ENCODE measurements at places on chromosomes 3 and 15.

GRCh38 chr3:8854656-8855055 is 85.2 kb upstream of the OXTR start:
- DNase-seq, result no peak

DNA sequence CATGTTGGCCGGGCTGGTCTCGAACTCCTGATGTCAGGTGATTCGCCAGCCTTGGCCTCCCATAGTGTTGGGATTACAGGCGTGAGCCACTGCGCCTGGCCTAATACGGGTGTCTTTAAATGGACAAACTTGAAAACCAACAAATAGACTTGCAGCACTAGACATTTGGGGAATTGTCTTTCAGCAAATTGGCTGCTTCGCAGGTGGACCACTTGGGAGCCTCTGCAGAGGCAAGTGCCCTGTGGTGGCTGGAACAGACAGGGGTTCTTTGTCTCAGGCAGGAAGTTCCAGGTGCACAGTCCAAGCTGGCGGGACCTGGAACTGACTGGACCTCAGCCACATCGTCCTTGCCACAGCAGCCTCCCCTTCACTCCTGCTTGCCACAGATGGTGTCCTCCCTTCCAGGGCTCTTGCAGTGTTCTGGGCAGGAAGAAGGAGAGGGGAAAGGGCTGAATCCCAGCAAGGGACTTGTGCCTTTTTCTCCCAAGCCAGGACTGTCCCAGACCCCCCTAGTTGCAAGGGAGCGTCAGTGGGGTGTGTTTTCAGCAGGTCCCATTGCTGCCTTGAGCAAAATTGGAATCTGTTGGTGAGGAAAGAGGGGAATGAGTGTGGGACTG is 94.3 kb downstream of the TBC1D2B start:
- no peak for DNase-seq

DNA sequence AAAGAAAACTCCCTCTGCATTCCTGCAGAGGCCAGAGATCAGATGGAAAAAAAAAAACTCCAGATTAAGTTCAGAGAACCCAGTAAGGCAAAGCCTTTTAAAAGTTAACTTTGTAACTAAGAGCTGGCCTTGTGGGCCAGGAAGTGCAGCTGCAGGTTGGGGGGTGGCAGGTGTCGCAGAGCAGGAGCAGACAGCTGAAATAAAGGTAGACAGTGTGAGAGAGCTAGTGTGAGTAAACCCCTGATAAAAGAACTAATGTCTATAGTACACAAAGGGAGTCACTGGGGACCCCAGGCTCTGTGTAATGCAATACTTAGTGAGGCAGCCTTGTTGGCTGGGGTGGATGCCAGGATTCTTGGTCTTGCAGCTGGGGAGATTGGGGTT is 42.1 kb downstream of the PPCDC start:
- DNase-seq, result no peak

DNA sequence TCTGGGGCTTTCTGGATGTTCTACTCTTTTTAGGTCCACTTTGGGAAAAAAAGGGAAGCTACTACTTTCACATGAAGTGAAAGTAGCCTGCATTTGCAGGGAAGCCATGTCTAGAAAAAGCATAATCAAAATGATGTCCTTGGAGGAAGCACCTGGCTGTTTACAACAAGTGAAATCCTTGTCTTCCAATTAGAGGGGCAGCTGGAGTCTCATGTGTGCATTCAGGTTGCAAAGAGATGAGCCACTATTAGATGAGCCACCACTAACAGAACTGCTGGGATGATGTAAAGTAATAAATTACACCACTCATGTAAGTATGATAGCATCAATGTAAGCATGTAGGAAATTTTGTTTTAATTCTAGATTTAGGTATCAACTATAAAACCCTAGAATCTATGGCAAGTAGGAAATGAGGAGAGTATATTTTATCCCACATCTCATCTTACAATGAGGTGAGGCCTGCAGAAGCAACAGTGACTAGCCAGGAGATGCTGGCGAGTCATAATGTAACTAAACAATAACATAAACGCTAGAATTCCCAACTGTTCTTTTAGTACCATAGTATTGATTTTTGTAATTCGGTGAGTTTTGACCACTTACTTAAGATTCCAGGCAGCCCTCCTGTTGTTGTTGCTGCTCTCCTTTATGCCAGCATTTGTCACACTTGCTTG is 75.9 kb downstream of the TMEM108 start:
- DNase-seq, result no peak

- no peak for DNase-seq
Measured at GRCh38 chr3:60598671-60599070, 652.6 kb downstream of the FHIT start.

- no peak for DNase-seq
Measured at GRCh38 chr3:69145688-69146087, 23.3 kb upstream of the LMOD3 start.

DNA sequence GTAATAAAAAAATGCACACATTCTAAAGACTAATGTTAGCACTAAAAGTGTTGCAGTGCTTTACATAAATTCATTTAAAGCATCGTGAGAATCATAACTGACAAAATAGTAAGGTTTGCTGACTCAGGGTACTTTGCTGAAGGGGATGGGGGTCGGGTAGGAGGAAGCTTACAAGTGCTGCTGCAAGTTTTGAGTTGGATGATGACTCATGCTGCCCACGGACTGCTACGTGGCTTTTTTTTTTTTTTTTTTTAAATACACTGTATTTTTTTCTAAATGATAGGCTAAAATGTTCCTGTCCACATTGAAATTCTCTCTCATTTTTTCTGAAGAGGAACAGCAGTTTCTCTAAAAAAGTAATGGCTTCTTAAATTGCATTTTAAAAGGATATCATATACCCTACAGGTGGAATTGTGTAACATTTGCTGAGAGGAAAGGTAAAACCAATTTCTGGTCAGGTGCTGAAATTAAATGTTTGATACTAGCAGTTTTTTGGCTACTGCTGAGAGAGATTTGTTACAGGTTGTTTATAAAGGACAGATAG is 2.2 kb downstream of the MAPK6 start:
- DNase-seq, result peak; percentile 55

GRCh38 chr15:50925281-50925680 is 16.8 kb downstream of the AP4E1 start:
- no peak for DNase-seq

GRCh38 chr3:26058901-26059321 is 269.0 kb downstream of the OXSM start:
- no peak for DNase-seq

DNA sequence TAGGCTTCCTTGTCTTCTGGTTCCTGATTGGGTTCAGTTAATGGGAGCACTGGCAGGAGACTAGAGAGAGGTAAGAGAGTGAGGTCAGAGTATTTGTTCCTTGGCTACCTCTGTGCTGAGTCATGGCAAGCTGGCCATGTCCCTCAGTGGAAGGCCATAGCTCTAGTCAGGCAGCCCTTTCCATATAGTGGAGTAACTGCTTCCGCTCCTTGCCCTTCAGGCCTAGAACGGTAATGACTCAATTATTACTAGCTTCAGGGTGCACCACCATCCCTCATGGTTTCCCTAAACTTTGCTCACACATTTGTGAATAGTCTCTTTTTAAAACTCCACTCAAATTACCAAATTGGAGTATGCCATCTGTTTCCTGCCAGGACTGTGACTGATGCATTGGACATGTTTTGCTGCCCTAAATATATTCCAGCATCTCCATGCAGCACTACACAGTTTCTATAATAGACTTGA is 10.5 kb upstream of the ANO10 start:
- DNase-seq, result no peak

Measured in activated T-helper 1 cell treated with anti-CD3 and anti-CD28 coated beads, Interleukin-2, amount 50 U/mL, for 16 hours (primary cell).